ENCODE measurements at places on chromosomes 4 and X.

- DNase-seq, result no peak
These were observed 671.7 kb upstream of the NR3C2 start for GRCh38 chr4:149113804-149114430.

GRCh38 chr4:40185830-40186664 lies 10.8 kb upstream of the RHOH start:
- no peak for DNase-seq

GRCh38 chr4:162782096-162782777 lies 384.5 kb downstream of the NAF1 start:
- DNase-seq, result no peak

- DNase-seq, result no peak
These were observed 219.0 kb upstream of the CPEB2 start for GRCh38 chr4:14783011-14783877.

GRCh38 chr4:11710453-11711093 lies 281.9 kb upstream of the HS3ST1 start:
- no peak for DNase-seq

DNA sequence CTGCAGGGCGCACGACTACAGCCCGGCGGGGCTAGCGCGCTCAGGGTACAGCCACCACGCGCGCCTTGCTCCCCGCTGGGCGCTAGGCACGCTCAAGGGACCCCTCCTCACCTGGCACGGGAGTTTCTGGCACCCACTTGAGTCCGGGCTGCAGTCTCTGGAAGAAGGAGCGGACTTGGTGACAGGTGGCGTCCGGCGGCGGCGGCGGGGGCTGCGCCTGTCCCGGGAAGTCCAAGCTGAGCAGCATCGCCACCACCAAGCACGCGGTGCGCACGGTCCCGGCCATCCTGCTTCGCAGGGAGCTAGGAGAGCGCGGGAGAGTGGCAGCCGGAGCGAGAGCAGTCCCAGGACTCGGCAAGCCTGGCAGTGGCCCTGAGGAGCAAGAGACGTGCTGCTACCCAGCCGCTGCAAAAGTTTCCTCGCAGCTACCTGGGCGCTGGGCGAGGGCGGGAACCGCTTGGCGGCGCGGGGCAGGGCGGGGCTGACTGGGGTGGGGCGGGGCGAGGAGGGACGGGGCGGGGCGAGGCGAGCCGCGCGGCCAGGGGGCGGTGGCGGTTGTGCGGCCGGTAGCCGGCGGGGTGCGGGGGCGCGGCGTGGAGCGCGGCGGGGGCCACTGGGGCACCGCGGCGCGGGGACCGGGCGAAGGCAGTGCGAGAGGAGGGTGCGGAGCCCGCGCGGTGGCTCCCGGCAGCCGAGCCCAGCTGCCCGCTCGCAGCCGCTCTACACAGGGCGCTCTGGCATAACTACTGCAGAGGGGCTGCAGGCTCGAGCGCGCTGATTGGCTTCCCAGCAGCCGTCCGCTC lies at the start of gene GPC3:
GPC3 (minus strand) TSS at position 431 of the 803 bp plus-strand sequence.
- DNase-seq, result no peak

DNA sequence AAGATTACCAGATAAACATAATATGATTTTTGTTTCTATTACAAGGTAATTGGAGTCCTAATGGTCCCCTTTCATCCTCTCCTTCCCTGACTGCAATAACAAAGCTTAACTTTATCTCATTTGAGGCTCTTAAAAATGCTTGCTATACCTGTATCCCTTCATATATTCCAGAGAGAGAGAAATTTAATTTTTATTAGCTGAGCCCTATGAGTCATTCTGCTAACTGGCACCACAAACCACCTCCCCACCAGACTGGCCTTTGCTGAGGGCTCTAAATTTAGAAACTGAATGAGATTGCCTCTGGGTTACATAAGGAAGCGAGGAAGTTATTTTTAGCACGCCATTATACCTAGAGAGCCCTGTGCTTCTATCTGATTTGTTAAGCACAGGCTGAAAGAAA lies 27.4 kb downstream of the CBLL2 start:
- DNase-seq, result no peak

- no peak for DNase-seq
These were observed 99.6 kb downstream of the DHRSX start for GRCh38 chrX:2401201-2401589.

- no peak for DNase-seq
These were observed 78.6 kb downstream of the CAMK2D start for GRCh38 chr4:113682730-113683537.

DNA sequence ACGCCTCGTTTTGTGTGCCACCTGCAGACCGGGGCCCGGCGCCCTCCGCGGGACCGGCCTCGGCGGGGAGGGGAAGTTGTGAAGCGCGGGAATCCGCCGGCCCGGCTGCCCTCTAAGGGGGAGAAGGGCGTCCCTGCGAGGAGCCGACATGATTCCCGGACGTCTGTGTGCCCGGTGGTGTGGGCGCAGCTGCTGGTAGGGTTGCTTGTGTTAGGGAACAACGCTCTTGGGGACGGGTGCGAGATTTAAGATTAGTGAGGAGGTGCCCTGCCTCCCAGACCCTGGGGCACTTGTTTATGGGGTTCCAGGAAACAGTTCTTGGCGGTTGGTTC lies 627 bp downstream of the CDKN2AIP start:
- DNase-seq, result no peak

- DNase-seq, result no peak
These were observed 119.4 kb downstream of the AFAP1 start for GRCh38 chr4:7820031-7820818.

DNA sequence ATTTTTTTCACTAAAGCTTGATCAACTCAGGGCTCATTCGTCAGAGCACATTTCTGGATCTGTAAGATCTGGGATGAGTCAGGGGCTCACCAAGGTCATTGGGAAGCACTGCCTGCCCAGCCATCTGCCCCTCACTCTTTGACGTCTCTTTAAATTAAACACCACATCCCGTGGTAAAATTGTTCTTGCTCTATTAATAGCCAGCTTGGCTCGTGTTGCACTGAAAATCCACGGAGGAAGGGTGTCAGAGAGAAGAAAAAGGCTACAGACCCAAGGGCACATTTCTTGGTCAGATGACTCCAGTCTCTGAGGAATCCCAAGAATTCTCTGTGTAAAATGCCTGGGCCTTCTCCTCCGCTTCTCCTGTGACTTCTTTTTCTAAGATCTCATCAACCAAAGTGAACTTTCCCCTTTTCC lies 45.7 kb upstream of the GATB start:
- DNase-seq, result no peak

GRCh38 chr4:139892973-139893736 lies 227.5 kb downstream of the MGST2 start:
- DNase-seq, result no peak

DNA sequence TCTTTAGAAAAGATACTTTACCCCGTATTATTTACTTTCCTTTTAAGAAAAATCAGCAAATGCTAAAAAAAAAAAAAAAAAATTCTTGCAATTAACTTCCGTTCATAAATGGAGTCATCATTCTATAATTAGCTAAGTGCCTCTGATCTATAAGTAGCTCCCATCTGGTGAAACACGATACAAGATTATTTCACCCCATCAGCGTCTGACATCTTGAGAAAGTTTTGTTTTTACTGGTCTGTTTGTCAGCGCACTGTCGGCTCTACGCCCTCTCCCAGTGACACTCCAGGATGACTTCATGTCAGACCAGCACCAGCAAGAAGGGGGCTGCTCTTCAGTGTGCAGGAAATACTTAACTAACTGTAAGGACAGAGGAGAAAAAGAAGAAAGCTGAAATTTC lies 108.3 kb downstream of the AFAP1 start:
- DNase-seq, result no peak

DNA sequence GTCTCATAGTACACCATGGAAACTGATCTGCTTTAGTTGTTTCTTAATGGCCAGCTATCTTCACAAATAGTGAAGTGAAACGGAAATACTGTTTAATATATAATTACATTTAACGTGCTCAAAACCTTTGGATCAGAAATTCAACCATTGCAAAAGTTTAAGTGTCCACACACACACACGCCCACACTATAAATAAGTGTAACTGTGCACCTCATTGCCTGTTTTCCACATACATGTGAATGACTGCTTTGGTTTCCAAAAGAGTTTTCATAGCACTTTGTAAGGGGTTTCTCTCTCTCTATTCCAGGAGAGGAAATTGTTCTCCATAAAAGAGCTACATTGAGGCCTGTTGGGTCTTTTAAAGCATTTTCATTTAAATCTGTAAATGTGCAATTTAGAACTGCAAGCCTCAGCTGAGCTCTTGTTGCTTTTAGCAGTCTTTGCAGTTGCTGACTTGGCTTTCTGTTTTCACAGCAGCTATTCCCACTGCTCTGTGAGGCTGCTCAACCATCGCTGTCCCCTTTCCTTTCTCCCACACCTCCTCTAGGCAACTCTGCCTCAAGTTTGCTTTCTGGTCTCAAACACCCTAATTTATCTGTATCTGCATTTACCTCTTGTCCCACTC lies 94.5 kb downstream of the RAPGEF2 start:
- no peak for DNase-seq

GRCh38 chr4:2006367-2006766 lies 2.4 kb downstream of the NELFA start:
- DNase-seq, result no peak

GRCh38 chr4:39255266-39255665 lies 72.9 kb downstream of the WDR19 start:
- no peak for DNase-seq

DNA sequence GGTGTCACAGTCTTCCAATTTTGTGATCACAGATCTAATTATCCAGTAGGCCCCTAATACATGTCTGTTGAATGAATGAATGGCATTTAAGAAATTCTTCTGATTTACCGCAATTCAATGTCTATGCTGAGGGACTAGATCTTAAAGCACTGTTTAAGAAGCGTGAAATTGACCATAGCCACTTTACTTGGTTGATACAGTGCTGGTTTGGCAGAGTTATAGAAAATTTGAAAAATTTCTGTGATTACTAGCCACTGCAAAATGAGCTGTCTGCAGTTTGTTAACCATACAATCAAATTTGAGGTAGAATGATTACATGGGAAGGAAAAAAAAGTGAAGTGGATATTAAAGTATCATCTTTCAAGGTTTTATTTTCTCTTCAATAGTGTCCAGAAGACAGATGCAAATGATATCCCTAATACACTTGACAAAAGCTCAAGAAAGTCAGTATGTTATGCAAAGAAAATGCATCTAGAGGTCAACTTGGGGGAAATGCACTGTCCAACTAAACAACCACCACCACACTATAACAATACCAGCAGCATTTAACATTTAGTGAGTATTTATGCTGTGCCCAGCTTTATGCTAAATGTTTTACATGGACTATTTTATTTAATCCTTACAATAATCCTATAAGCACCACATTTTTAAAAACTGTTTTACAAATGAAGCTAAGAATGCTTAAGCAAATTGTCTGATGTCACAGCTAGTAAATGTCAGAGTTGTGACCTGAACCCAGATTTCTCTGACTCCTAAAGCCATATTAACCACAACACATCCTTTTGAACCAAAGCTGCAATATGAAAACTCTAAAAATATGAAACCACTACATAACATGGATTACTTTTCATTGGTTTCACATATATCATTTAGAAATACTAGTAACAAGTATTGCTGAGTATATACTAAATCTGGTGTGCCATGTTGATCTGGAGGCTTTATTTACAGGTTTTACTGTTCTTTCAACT lies 217.9 kb upstream of the MAB21L2 start:
- no peak for DNase-seq

- no peak for DNase-seq
These were observed 300.1 kb upstream of the TRAM1L1 start for GRCh38 chr4:117385526-117385925.

GRCh38 chr4:80417019-80417418 lies 81.5 kb downstream of the CFAP299 start:
- no peak for DNase-seq

DNA sequence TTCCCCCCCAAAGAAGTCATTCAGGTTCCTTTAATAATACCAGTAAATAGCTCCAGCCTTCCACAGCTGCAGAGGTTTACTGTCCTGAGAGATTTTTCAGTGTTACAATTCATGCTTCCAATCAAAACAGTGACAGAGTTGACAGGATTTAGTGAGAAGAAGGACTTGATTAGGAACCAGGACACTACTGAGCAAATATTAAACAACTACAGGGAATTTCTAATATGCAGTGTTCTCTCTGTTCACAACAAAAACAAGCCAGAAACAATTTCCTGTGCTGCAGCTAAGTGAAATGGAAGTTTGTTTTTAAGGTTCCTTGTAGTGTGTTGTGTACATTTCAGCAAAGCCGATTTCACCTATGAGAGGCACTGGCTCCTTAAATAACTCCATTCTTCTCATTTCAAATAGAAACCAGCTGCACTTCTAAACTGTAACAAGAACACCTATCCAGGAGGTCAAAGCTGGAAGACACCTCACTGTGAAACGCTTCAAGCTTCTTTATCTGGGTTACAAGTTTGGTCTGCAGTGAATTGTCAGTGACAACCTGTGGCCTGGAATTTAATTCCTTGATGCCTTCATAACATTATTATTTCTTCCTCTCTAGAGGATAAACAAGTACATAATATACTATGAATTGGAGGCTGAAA lies 149.3 kb downstream of the RASL11B start:
- no peak for DNase-seq

DNA sequence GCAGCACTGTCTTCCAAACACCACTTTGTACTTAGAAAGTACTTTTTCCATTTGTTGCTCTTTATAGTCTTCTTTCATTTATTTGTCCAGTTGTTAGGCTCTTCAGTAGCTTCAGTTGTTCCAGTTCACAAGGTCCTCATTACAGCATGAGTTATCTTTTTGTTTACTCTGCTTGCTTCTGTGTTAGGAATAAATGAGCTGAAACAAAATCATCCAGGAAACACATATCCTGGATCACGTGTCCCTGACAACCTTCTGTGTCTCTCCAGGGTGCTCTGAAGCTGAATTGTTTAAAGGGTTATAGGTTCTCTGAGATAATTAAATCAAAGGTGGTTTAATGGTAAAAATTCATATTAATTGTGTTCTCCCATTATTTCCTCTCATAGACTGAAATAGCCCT lies 19.9 kb upstream of the KLHL8 start:
- no peak for DNase-seq

- no peak for DNase-seq
These were observed 247.1 kb upstream of the PITX2 start for GRCh38 chr4:110869862-110870572.

- no peak for DNase-seq
These were observed 53.4 kb downstream of the DKK2 start for GRCh38 chr4:106982711-106983211.

DNA sequence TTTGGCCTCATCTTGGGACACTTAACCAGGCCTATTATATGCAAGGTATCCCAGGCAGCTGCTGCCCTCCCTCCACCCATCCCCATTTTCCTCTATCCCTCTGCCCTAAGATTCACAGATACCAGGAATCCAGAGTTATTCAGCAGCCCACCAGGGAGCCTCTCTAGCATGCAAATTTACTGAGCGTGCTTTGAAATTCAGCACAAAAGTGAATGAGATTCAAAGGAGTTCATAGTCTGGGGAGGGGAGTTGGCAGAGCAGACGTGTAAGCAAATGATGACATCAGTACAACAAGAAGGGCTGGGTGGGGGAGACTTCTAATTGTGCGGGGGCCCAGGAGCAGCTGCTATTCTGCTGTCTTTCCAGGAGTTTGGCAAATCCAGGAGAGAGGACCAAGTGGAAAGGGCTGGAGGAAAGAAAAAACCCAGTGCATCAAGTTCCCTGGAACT lies 1.7 kb upstream of the MTM1 start:
- no peak for DNase-seq

Measured in stimulated activated CD8-positive, alpha-beta memory T cell treated with anti-CD3 and anti-CD28 coated beads, Interleukin-4, amount 100 ng/mL, for 1 hour (primary cell).